ENCODE measurements at places on chromosomes 3 and 15.

DNA sequence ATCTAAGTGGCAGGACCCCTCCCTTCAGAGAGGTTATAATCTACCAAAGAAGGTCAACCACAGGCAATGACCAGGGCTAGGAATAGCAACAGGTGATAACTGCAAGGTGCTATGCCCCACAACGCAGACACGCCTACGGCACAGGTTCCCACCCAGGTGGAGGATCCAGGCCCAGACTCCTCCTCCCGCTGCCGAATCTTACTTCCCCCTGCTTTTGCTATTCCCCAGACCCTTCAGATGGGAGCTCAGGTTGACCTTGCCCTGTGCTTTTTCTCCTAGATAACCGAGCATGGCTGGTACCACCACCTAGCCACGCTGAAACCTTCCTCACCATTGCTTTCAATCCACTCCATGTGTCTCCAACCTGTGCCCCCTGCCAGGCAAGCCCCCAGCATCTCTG is 142.2 kb upstream of the IGF1R start:
- DNase-seq = no peak

- DNase-seq = no peak
These were observed 39.1 kb downstream of the ATP2C1 start for GRCh38 chr3:130932979-130933378.

- DNase-seq = no peak
These were observed 5.7 kb downstream of the ESYT3 start for GRCh38 chr3:138440121-138440521.

GRCh38 chr3:43608751-43609150 is 13.1 kb downstream of the ANO10 start:
- DNase-seq = no peak

GRCh38 chr15:68316061-68316804 is 38.7 kb downstream of the FEM1B start:
- no peak for DNase-seq

GRCh38 chr3:194984622-194985021 is 286.3 kb downstream of the XXYLT1 start:
- no peak for DNase-seq

DNA sequence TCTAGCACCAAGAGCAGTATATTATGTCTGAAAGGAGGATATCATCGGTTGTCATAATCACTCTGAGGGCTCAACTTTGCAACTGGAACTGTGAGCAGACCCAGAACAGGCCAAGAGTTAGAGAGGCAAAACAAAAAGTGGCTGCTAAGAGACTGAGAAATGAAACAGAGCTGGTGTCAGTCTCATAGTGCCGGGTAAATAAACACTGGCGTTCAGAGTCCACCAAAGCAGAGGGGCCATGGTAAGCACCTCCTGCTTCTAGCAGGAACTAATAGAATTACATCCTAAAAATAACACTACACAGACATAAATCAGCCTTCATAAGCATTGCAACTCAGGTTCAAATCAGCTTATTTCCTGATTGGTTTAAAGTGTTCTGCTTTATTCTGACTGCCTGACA is 10.3 kb upstream of the IL12A start:
- DNase-seq = no peak

DNA sequence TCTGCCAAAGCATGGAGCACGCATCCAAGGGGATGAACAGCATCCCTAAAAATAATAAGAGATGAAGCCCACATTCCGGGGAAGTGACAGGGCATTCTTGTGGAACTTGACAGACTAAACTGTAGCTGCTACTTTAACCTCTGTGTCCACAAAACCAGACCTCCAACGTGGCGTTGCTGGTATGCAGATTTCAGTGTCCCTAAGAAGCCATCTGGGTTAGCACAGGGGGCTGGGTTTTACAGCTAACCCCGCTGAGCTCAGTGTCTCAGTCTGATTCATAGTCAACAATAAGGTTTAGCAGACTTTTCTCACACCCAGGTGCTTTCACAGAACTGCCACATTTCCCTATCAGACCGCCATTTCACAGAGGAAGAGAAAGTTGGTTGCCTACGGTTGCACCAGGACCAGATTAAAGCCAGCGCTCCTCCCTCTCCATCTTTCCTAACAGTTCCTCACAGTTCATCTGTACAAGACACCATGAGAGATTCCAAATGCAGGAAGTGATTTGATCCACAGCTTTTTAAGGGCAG is 61.6 kb upstream of the CTDSPL start:
- no peak for DNase-seq

DNA sequence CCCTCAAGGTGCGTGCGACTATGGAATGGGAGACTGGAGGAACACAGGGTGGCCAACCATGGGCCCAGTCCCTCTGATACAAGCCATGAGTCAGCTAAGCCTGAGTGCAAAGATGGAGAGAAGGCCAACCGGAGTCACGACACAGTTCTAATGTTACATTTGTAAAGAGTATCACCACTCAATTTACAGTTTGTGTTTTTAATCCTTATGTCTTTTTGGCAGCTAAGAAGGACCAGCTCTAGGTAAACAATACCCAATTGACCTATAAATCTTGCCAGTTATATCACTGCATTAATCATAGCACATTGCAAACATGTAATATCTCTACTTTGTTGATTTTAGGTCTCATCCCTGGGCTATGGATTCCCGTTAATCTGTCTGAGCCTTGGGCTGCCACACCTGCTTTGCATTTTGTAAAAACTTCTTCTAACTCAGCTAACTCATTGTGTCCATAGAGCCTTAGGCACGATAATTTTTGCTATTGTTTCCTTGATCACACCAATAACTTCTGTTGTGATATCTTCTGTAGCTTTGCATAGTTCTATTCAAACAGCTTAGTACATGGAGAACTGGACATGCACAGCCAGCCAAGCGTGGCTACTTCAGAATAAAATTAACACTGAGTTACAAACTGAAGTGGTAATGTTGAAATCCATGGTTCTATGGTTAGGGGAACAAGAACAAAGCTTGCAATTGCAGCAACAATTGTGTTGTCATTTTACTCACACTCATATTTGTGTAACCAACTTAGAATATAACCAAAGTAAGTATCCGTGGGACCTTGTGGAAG is 50.3 kb downstream of the LSM3 start:
- no peak for DNase-seq

- DNase-seq = no peak
These were observed 73.8 kb downstream of the MB21D2 start for GRCh38 chr3:192843723-192844485.

DNA sequence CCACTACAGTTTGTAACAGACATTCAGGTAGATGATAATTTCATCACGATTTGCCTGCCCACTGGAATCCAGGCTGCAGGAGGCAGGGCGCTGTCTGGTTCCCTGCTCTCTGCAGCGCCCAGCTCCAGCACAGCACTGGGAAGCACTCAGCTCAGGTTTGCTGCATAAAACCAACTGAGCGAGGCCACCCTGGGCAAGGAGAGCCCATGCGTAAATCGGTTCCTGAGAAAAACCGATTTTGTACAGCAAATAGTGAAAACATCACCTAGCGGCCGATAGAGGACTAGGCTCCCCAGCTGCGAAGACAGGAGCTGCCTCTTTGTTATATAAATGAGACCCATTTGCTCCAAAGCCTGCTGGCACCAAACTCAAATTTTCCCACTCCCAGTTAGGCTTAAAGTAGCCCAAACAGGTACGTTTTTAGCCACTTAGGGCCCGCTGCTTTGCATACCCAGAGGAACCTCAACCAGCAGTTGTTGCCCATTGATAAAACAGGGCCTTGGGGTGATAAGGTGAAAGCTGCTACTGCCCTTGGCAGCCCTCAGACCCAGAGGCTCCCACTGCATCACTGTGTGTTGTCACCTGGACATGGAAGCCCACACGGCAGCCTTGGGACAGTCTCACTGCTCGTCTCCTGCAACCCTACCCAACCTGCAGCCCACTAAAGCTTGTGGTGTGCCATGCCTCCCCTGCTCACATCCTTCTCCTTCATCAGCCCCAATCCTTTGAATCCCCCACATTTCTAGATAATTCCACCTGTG is 47.5 kb downstream of the ALDH1L1 start:
- no peak for DNase-seq
